ENCODE measurements at places on chromosomes 3 and 15.

GRCh38 chr3:108067768-108068167 is 23.1 kb downstream of the CD47 start:
- no peak for DNase-seq

DNA sequence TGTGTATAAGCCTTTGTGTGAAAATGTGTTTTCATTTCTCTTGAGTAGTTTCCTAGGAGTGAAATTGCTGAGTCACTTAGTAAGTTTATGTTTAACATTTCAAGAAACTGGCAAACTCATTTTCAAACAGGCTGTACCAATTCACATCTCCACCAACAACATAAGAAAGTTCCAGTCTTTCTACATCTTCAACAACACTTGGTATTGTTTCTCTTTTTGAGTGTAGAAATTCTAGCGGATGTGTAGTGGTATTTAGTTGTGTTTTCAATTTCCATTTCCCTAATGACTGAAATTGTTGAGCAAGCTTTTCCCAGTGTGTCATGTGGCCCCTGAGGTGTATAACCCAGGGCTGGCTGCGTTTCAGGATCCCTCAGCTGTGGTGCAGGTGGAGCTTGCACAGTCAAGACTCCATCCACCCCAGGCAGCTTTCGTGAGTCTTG is 258.5 kb downstream of the PDCD6IP start:
- DNase-seq = no peak

DNA sequence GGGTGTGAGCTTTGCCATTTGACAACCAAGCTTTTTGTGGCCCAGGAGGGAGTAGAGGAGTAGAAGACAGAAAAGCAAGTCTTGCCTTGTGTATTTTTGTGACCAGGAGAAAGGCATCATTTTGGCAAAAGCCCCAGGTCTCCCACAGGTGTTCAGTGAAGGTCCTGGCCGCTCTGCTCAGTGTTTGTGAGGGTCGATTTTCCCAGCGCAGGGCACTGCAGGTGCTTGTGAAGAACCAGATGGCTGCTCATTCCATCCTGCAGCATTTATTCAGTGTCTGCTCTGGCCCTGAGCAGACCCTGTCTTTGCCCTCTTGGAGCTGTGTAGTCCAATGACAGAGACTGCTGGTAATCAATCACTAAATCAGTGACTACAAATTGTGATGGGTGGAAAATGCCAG is 19.5 kb downstream of the TRAK1 start:
- no peak for DNase-seq

DNA sequence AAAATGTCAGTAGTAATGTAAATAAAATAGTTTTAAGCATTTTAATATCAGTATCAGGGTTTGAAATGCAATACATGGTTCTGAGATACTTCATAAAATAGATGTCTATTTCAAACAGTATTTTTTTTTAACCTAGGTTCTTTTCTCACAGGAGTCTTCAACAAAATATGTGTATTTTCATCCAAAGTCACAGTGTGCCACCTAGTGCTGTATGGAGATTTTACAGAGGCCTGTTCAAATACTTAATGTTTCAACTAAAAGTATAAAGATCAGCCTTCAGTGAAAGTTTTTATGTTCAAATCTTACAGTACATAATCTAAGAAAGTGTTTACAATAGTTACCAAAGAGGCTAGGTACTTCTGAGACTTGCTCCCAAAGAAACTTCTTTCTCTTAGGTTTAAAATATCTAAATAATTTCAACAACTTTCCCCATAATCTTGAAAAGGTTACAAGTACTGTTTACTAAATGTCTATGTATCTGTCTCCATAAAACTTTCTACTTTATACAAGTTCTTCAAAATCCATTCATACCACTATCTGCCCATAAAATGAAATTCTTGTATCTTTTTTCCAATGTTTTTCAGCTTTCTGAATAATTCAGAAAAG is 38.3 kb downstream of the SCAPER start:
- DNase-seq = no peak

DNA sequence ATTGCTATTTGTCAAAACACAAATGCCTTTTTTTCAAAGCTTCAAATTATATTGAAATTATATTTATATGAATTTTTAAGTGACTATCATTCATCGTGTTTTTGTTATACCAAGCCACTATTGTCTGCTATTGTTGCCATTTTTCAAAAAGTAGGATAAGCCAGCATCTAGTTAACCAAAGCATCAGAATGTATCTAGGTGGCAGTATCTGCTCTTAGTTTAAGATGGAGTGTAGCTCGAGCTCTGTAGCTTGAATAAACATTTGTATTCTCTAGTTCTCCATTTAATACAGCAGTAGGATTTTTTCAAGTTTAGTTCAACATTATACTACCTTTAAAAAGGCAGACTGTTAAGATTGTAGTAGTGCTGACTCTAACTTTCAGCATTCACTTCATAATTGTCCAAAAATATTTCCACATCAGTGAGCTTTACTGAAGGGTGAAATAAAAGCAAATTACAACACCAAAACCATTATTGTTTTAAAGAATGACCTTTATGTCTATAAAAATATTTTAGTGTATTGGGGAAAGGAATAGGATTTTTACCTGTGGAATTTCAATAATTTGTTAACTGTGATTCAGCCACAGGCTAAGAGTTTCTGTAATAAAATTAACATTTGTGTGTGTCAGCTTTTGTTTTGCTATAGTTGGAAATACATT is 19.6 kb upstream of the C15orf61 start:
- no peak for DNase-seq

- no peak for DNase-seq
These were observed at the start of gene MORC1 for GRCh38 chr3:109117939-109118338. Gene MORC1, minus strand, starts transcription at chr3:109118134. Its CDS starts 75 bp downstream, at chr3:109118059.

DNA sequence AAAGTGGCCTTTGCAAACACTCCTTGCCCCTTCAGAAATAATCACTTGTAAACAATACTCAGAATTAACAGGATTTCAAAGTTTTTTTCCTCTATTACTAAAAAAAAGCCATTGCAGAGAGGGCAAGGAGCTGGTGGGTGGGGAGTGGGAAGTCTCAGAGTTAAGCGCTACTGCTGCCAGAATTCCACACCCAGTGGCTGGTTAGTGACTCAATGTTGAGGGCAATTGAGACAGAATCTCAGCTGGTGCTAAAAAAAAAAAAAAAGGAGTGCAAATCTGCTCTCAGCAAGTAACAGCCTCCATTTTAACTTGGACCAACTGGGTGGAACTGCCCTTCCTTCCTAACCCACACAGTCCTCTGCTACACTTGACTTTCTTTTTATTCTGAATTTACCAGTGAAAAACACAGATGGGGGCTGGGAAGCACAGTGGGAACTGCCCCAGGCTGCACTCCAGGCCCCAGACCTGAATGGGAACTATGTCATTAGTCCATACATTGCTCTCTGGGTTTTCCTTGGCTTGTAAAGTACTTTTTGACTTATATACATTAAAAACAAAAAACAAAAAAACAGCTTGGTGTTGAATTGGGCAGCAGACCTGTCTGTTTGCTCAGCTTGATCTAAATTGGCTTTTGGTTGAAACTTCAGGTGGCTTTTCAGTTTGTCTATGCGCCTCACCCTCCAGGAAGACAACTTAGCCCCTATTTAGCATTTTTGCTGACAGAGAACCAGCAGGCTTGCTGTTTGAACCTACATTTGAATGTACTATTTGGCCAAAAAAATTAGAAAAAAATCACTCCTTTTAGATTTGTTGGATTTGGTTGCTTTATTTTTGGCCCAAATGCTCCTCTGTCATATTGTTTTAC is 357.8 kb upstream of the TBL1XR1 start:
- no peak for DNase-seq

DNA sequence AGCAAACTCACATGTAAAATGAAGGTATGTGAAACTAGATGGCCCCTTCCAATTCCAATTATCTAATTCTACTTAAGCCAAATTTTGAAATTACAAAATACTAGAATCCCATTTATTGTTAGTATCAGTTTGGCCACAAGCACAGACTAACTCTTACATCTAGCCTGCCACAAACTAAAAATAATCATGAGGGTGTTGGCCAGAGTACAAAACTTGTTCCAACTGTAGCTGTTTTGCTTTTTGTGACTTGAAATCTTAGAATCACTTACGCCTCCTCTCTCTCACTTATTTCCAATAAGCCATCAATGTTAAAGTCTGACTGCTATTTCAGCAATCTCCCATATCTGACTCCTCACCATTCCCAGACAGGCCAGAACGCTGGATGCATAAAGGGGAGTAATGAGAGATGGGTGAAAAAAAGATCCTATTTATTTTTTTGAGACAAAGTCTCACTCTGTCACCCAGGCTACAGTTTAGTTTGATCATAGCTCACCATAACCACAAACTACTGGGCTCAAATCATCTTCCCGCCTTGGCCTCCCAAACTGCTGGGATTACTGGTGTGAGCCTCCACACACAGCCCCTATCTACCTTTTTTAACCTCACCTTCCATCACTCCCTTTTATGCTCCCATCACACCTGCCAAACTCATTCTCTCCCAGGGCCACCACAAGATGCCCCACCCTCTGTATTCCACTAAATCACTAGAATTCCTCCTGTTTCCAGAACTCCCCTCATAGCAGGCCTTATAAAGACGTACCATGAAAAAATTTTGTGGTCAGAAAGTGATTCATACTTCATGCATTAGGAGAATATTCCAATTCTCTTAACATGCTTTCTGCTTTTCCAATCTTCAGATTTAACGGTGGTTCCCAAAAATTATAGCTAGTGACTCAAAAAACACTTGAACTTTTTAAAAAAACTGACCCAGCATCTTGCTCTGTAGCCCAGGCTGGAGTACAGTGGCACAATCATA is 36.5 kb downstream of the ATOSA start:
- DNase-seq = no peak

DNA sequence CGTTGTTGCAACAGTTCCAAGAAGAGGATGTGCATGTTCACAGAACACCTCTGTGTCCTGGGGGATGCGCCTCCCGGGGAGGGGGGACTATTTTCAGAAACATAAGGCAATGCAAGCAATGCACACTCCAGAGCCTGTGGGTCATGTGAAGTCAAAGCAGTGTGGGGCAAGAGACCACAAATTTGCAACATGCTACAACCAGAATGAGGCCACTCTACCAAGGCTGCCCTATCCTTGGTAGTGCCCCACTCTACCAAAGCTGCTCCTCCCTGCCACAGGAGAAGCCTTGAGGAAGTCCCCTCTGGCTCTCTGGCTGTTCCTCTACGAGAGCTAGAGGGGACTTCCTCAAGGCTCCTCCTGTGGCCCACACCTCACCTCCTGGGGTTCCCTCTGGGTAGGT is 8.4 kb upstream of the NR2C2 start:
- no peak for DNase-seq

GRCh38 chr3:113287803-113288648 is 76.7 kb downstream of the BOC start:
- DNase-seq = peak; percentile 21

DNA sequence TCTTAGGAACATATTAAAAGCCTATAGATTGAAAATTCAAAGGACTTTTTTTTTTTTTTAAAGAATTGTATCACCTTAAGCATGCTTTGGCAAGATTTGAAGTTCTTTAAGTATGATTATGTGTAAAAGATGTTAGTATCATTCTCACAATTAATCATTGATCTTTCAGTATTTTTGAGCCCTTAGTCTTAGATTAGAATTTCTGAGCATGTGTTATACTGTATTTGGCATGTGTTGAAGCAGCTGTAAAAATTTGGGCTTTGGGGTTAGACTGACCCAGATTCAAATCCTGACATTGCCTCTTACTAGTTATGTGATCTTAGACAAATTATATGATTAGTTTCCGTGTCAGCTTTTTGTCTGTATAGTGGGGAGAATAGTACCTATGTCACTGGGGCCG is 6.3 kb downstream of the OXSR1 start:
- no peak for DNase-seq

DNA sequence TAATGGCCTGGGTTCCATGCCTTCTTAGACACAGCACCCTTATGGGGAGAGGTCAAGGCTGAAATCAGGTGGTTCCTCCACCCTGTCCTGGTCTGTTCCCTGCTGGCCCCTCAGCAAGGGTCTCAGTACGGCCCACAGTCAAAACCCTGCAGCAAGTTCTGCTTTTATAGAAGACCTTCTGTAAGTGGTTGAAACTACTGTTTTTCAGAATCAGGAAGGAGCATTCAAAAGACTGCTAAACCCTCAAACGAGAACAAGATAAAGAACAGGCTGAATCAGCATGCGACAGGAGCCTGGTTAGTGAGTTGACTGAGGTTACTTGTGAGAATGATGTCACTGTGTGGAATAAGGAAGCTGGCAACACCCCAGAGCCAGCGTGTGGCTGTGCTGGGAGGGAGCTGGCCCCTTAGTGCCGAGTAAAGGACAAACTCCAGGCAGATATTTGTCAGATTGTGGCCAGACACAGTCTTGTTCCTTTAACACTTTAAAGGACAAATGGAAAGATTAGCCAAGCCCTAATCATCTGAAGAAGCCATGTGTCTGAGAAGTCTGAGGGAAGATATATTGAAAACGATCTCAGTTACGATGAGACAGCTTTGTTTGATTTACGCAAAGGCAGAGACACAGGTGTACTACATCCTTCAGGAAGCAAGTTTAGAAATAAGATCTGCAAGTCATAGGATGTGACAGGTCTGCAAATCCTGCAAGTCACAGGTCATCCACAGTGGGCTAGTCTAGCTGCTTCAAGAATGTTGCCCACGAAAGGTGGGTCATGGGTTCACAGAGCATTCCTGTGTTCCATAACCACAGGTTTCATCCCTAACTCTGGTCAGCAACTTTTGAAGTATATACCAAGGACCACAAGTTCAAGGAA is 54.0 kb downstream of the B3GNT5 start:
- peak; percentile 24 for DNase-seq

- no peak for DNase-seq
These were observed 85.7 kb downstream of the ST6GAL1 start for GRCh38 chr3:187015903-187016638.

DNA sequence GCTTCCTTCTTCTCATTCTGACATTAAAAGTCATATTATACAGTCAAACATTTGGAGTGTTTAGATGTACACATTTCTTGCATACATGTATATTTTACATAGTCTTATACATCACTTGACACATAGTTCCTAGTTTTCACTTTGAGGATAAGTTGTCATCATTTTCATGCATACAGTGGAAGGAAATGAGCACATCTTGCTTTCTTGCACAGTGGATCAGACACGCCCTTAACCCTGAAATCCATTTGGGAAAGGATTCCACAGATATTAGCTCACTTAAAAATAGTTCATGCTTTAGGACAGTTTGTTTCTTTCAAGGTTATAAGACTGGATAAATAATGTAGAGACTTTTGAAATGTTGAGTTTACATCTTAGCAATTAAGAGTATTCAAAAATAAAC is 148.6 kb upstream of the MME start:
- DNase-seq = no peak

Data from stimulated activated CD4-positive, alpha-beta T cell treated with anti-CD3 and anti-CD28 coated beads, Interleukin-2, amount 100 ng/mL, for 4 hours (primary cell).